ENCODE measurements at places on chromosomes 3 and 15.

DNA sequence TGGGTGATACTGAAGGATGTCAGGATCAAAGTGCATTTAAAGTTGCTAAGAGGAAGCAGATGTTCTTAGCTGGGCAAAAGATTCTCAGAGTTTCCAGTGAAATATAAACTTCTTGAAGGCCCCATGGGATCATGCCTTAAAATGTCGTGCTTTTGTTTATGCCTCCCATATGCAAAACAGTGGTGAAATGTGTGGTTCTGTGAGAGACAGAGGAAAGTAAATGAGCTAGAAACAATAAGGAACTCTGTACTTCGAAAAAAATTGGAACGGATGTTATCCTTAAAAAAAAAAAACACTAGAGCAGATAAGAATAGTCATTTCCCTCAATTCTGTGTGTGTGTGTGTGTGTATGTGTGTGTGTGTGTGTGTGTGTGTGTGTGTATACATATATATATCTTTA is 497.0 kb upstream of the TBL1XR1 start:
- DNase-seq, result no peak

DNA sequence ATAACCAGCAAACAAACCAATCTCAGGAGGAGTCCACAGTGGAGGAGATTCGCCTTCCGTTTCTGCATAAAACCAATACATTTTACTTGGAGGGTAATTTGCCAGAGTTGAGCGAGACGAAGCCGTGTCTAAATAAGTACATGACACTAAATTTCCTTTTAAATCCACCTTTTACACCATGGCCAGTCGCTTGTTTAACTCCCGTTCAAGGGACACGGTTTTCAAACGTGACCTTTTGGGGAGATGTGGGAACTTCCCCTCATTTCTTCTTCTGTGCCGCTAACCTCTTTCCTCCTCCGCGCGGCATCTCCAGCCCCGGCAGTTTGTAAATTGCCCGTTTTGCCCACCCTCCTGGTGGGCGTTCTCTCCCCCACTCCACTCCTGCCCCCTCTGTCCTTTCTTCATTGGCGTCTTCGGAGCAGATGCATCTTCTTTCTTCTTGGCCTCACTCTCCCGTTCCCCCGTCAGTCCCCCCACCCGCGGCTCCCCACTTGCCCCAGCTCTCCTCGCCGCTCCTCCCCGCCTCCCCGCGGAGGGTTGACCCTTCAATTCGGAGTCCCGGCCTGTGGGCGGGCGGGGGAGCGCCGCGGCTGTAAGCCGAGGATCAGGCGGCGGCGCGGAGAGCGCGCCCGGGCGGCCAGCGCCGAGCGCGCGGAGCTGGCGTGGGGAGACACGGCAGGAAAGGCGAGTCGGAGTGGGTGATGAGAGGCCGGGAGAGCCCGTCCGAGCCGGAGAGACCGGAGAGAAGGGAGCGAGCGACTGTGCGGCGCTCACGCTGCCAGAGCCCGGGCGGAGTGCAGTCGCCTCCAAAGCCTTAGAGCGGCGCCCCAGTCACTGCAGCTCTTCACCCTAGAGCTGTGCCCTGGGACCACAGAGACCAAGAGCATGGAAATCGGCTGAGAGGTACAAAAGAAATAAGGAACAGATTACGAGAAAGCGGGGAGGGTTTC is at the start of gene NLGN1:
NLGN1 (plus strand) TSS at position 584 of the 950 bp plus-strand sequence.
- no peak for DNase-seq

- no peak for DNase-seq
Observed at GRCh38 chr3:146498002-146498736, 28.8 kb upstream of the PLSCR2 start.

DNA sequence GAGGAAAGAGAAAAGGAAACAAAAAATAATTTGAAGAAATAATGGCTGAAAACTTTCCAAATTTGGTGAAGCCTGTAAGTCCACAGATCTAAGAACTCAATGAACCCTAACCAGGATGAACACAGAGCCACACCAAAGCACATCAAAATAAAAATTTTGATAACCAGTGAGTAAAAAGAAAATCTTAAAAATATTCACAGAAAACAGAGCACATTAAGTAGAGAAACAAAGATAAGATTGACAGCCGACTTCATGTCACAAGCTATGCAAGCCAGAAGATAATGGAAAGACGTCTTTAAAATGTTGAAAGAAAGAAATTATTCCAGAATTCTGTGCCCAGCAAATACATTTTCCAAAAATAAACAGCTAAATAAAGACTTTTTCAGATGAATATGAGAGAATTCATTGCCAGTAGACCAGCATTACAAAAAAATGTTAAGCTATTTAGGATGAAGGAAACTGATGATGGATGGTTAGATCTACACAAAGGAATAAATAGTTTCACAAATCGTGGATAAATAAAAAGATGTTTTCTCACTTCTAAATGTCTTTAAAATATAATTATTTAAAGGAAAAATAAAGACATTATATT is 140.2 kb upstream of the SKOR1 start:
- DNase-seq, result no peak

- DNase-seq, result no peak
Observed at GRCh38 chr3:47890828-47891612, 88.1 kb downstream of the DHX30 start.

DNA sequence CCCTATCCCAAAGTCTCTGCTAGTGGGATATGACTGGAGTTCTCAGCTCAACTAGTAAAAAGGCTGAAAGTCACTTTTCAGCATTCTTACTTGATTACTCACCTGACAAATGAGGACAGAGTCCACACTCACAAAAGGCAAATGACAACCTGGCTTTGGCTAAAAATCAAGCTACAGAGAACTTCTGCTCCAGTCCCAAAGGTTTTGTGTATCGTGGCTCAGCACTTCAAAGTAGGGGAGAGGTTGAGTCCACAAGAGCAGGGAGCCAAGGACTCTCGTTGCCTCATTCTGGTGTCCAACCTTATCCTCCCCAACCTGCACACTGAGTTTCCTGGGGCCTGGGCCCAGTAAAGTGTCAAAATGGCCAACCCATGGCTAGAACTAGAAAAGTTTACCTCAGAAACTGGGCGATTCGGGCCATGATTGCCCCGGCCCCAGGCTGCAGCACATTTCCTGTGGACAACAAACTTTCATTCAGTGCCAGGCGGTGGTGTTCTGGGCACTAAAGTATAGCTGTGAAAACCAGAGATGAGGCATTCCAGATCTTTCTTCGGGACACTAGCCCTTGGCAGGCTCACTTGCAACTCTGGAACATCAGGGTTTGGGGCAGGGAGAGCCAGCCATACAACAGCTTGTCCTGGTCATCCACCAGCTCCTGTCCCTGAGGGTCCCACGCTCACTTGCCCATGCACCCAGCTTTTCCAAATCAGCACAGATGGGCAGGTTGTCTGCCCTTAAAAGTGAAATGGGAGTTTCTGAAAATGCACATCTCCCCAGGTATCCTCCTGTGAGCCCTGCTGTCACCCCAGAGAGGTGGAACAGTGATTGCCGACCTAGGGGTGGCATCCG is 3.1 kb downstream of the ACAA1 start:
- no peak for DNase-seq

DNA sequence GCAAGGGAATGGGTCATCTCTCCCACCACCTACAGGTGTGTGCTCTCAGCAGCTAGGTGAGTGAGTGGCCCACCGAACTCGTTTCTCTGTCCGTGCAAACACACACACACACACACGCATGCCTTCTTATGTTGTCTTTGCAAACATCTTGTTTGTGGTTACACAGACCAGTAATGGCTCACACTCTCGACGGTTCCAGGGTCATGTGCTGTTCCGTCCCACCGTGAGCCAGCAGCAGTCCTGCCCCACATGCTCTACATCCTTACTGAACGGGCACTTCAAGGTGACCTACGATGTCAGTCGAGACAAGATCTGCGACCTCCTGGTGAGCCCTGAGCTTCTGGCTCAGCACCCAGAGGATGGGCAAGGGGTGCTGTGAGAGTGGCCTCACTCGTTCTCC is 4.3 kb downstream of the ITIH1 start:
- no peak for DNase-seq

- no peak for DNase-seq
Observed at GRCh38 chr3:86249833-86250232, 741.1 kb downstream of the VGLL3 start.

DNA sequence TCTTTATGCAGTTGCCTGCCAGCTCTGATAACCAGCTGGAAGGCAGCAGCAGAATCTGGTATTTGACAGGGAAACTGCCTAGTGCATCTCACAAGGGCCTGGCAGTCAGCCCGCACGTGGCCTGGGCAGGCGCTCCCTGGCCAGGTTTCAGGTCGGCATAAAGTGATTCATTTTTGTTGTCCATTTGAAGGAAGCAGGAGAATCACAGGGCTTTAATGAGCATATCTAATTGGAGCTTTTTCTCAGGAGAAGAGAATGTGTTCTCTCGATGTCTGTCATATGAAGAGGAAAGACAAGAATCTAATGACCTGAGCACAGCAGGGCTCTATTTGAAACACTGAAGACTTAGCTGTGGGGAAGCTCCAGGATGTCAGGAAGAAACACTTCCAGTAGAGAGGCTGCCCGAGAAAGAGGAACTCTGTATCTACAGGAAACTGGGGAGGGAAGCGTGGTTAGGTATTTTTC is 98.8 kb upstream of the MB21D2 start:
- DNase-seq, result no peak

- no peak for DNase-seq
Observed at GRCh38 chr3:158528076-158528674, 42.8 kb upstream of the MLF1 start.

- no peak for DNase-seq
Observed at GRCh38 chr3:123344175-123344906, 104.5 kb downstream of the ADCY5 start.

DNA sequence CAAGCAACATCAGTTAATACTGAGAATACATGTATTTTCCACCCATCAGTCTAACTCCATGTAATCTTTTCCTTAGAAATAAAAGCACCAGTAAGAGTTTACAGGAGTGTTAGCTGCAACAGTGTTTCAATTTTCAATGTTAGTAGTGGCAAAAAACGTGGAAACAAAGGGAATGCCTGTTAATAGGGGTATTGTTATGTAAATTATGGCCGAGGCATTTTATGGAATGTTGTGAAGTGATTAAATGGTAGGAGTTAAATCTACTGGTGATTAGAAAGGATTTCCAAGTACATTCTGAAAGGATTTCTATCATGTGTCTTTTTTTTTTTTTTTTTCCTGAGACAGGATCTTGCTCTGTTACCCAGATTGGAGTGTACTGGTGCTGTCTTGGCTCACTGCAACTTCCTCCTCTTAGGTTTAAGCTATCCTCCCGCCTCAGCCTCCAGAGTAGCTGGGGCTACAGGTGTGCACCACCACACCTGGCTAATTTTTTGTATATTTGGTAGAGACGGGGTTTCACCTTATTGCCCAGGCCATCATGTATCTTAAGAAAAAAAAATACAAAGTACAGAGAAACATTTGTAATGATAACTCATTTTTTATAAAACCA is 6.6 kb downstream of the ATP6V1A start:
- no peak for DNase-seq

- no peak for DNase-seq
Observed at GRCh38 chr3:58384381-58385090, 49.1 kb downstream of the PDHB start.

DNA sequence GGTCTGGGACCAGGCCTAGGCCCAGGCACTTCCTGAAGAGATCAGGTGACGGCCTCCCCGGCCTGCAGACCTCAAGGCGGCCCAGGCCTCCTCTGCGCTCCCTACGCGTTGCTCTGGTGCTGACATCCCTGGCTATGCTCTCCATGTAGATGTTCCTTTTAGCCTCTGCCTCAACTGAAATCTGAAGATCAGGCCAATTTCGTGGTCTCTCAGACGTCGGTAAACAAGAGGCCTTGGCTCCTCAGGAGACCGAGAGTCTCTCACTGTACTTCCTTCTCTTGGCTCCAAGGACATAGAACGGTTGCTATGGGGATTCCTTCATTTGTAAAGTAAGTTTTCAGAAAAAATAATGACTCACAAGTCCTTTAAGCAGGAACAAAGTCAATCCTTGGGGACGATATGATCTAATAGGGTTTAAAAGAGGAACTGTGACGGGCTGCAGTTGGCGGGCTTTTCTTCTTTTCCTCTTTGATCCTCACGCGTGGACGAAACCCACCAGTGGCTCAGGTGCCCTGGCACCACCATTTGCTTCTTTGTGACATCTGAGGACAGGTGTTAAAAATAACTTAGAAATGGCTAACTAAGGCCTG is 55.6 kb upstream of the CGNL1 start:
- no peak for DNase-seq

GRCh38 chr3:188442430-188442829 is 288.5 kb downstream of the LPP start:
- peak; percentile 4 for DNase-seq

- DNase-seq, result no peak
Observed at GRCh38 chr3:65265511-65265910, 577.7 kb upstream of the ADAMTS9 start.

GRCh38 chr3:194476784-194477183 is 10.0 kb downstream of the ATP13A3 start:
- DNase-seq, result no peak

- no peak for DNase-seq
Observed at GRCh38 chr3:33789183-33789954, 9.1 kb upstream of the PDCD6IP start.

DNA sequence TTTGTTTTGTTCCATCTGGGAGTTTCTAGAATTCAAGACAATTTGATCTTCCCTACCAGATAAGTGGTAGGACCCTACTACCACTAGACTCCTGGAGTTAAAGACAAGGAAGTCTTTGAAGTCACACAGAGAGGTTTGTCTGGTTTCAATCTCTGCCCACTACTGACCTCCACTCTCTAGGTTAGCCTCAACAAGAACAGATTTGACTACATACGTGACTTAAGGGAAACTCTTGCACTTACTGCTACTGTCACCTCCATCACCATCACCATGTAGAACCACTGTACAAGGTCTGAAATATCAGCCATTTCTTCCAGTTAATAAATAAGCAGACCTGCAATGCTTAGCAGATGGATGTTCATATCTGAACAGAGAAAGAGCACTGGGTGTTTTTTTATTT is 148.3 kb upstream of the ARHGEF26 start:
- DNase-seq, result no peak

- no peak for DNase-seq
Observed at GRCh38 chr3:161475905-161476304, 20.7 kb upstream of the OTOL1 start.

GRCh38 chr15:81092559-81092902 is 41.5 kb upstream of the CFAP161 start:
- DNase-seq, result no peak

- DNase-seq, result no peak
Observed at GRCh38 chr15:98519767-98520550, 128.4 kb upstream of the IGF1R start.

- no peak for DNase-seq
Observed at GRCh38 chr3:27353221-27353620, 16.0 kb downstream of the NEK10 start.

DNA sequence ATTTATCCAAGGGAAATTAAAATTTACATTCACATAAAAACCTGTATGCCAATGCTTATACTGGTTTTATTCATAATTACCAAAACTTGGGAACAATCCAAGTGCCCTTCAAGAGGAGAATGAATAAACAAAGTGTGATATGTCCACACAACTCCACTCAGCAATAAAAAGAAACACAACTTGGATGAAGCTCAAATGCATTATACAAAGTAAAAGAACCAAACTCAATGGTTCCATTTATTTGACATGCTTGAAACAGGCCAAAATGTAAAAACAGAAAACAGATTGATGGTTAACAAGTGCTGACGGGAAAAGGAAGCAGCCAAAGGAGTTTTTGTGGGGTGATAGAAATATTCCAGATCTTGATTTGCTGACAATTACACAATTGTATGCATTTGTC is 23.5 kb downstream of the OCA2 start:
- DNase-seq, result no peak

- DNase-seq, result no peak
Observed at GRCh38 chr15:98604983-98605382, 43.4 kb upstream of the IGF1R start.

- DNase-seq, result no peak
Observed at GRCh38 chr15:90165659-90166489, 35.3 kb upstream of the SEMA4B start.

GRCh38 chr3:13749063-13749764 is 130.7 kb downstream of the WNT7A start:
- DNase-seq, result no peak
